ENCODE measurements at places on chromosomes 6 and 20.

DNA sequence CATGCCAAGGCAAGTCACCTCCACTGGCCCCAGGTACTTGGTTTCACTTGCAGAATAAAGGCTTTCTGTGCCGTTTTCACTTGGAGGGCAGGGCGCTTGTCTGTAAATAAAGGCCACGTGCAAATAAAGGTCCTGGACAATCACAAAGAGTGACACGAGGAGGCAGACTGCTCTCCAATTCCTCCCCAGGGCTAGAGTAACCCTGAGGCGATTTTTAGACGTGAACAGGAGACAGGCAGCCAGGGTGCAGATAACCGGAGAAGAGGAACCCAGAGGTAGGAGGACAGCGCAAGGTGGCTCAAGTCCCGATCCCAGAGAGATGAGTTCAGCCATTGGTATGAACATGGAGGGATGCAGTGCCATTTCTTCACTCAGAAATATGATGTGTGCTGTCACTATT lies 327.4 kb downstream of the KIF16B start:
- no peaks in the 10 kb centered on the region for H3K4me1 ChIP-seq
- DNase-seq: no peak

- no peak overlapping the region for H3K27ac ChIP-seq
- no peak for DNase-seq
- H3K4me1 ChIP-seq: no peaks in the 10 kb centered on the region
- H3K27me3 ChIP-seq: no peaks in the 10 kb centered on the region
- peaks cover 11% of the 10 kb centered on the region for H3K36me3 ChIP-seq
Measured at GRCh38 chr6:347232-347631, 44.3 kb upstream of the IRF4 start.

- no peak overlapping the region for H3K4me3 ChIP-seq
- DNase-seq: no peak
- H3K36me3 ChIP-seq: no peaks in the 10 kb centered on the region
- no peaks in the 10 kb centered on the region for H3K27me3 ChIP-seq
- H3K4me1 ChIP-seq: no peaks in the 10 kb centered on the region
- no peak overlapping the region for H3K27ac ChIP-seq
Measured at GRCh38 chr6:138833816-138834539, 38.1 kb downstream of the ECT2L start.

- no peaks in the 10 kb centered on the region for H3K36me3 ChIP-seq
- no peak for DNase-seq
- H3K4me3 ChIP-seq: no peak overlapping the region
Measured at GRCh38 chr20:8153281-8153908, 21.3 kb downstream of the PLCB1 start.

GRCh38 chr6:23503173-23503572 lies 622.8 kb upstream of the NRSN1 start:
- H3K27ac ChIP-seq: no peak overlapping the region
- no peaks in the 10 kb centered on the region for H3K27me3 ChIP-seq
- no peaks in the 10 kb centered on the region for H3K36me3 ChIP-seq
- no peak overlapping the region for H3K4me3 ChIP-seq
- H3K4me1 ChIP-seq: no peaks in the 10 kb centered on the region

- no peaks in the 10 kb centered on the region for H3K27me3 ChIP-seq
- peaks cover 58% of the 10 kb centered on the region for H3K36me3 ChIP-seq
- no peak overlapping the region for H3K27ac ChIP-seq
- H3K4me3 ChIP-seq: no peak overlapping the region
Measured at GRCh38 chr20:17621229-17621968, 51.5 kb downstream of the DSTN start.

DNA sequence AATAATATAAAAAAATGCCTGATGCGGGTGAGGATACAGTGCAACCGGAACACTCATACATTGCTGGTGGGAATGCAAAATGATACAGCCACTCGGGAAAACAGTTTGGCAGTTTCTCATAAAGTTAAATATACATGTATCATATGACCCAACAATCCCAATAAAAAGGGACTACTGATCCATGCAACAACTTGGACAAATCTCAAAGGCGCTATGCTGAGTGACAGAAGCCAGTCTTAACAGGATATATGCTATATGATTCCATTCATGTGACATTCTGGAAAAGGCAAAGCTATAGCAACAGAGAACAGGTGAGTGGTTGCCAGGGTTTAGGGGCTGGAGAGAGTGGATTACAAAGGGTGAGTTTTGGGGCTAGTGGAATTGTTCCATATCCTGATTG lies 170.2 kb upstream of the MLN start:
- no peak overlapping the region for H3K27ac ChIP-seq
- no peaks in the 10 kb centered on the region for H3K4me1 ChIP-seq
- H3K27me3 ChIP-seq: no peaks in the 10 kb centered on the region
- no peaks in the 10 kb centered on the region for H3K36me3 ChIP-seq

DNA sequence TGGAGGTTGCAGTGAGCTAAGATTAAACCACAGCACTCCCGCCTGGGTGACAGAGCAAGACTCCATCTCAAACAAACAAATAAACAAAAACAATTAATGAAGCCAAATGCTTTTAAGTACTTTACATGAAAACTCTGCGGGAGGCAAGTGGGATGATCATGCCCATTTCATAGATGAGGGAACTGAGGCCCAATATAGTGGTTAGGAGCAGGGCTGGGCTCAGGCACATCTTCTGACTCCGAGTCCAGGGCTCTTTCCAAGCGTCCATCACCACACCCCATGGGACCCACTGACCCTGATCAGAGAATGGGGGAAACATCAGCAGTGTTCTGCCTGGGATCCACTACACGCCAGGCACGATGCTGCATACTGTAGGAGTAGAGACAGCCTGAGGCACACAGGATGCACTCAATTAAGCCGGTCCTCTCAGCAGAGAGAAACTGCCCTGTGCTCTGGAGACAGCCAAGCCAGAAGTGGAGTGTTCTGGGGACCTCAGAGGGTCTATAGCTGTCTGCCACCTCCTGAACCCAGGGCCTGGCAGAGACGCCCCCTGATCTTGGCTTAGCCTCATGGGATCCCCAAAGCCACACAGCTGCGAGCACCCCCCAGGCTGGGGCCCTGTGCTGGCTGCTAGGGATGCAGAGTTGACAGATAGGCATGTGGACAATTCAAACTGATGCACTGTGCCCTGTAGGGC lies 13.5 kb downstream of the TTBK1 start:
- H3K36me3 ChIP-seq: no peaks in the 10 kb centered on the region
- no peak overlapping the region for H3K27ac ChIP-seq
- no peak for DNase-seq
- no peak overlapping the region for H3K4me3 ChIP-seq
- H3K27me3 ChIP-seq: no peaks in the 10 kb centered on the region

- DNase-seq: no peak
- no peaks in the 10 kb centered on the region for H3K36me3 ChIP-seq
- no peak overlapping the region for H3K27ac ChIP-seq
- no peak overlapping the region for H3K4me3 ChIP-seq
- H3K27me3 ChIP-seq: no peaks in the 10 kb centered on the region
Measured at GRCh38 chr6:77815531-77815930, 162.7 kb downstream of the MEI4 start.

DNA sequence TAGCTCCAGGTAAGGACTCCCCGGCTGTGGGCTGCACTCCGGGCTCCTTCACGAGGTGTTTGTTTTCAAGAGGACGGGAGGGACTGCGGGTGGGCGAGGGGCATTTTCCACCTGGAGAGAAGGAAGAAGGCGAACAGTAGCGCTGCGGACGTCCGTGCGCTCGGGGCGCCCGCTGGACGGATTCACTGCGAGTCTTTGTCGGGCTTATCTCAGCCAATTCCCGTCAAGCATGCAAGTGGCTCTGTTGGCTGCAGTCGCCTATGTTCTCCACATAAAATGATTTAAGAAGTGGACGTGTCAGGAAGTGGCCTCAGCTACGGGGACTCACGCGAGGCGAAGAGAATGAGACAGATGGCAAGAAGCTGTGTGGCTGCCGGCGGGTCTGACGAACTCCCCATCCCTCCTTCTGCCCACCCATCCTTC lies 332 bp downstream of the GRIK2 start:
- DNase-seq: no peak
- H3K27me3 ChIP-seq: peaks cover 6% of the 10 kb centered on the region
- H3K4me3 ChIP-seq: peak overlapping the region; percentile 51

DNA sequence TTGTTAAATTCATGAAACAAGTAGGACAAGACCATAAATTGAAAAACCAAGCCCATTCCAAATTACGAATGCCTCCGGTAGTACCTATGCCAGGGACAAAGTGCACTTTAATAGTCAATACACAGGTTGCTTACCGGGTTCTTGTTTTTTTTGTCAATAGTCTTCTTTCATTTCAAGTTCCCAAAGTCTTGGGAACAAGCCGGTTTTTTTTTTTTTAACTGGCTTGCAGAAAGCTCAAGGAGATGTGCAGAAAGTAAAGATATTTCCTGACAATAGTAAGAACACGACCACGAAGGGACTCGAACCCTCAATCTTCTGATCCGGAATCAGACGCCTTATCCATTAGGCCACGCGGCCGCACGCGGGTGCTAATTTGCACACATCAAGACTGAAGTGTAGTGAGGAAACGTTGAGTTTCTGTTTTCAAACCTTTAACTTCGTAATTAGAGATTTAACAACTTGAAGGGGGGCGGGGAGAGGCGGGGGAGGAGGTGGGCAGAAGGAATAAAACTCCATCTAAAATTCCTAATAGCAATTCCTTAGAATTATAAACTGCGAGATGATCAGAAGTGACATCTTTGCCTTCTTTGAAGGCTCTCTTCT lies 181.0 kb downstream of the TRIM27 start:
- H3K36me3 ChIP-seq: no peaks in the 10 kb centered on the region
- H3K4me1 ChIP-seq: no peaks in the 10 kb centered on the region
- H3K27ac ChIP-seq: no peak overlapping the region
- no peaks in the 10 kb centered on the region for H3K27me3 ChIP-seq

- H3K36me3 ChIP-seq: no peaks in the 10 kb centered on the region
- H3K4me3 ChIP-seq: no peak overlapping the region
- peaks cover 49% of the 10 kb centered on the region for H3K4me1 ChIP-seq
- no peak for DNase-seq
- H3K27me3 ChIP-seq: no peaks in the 10 kb centered on the region
- H3K27ac ChIP-seq: no peak overlapping the region
Measured at GRCh38 chr6:46254331-46254730, 83.6 kb upstream of the ENPP5 start.

DNA sequence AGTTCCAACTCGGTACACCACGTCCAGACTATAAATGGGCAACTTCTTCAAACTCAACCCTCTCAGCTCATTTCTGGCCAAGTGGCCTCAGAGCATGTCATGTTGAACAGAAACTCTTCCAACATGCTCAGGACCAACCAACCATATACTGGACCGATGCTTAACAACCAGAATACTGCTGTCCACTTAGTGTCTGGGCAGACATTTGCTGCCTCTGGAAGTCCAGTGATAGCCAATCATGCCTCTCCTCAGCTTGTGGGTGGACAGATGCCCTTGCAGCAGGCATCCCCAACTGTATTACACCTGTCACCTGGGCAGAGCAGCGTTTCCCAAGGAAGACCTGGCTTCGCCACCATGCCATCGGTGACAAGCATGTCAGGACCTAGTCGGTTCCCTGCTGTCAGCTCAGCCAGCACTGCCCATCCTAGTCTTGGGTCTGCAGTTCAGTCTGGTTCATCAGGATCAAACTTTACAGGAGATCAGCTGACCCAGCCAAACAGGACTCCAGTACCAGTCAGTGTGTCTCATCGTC lies 47.8 kb downstream of the BICRAL start:
- no peak for DNase-seq
- H3K36me3 ChIP-seq: peaks cover 42% of the 10 kb centered on the region
- H3K27me3 ChIP-seq: no peaks in the 10 kb centered on the region
- H3K27ac ChIP-seq: no peak overlapping the region

DNA sequence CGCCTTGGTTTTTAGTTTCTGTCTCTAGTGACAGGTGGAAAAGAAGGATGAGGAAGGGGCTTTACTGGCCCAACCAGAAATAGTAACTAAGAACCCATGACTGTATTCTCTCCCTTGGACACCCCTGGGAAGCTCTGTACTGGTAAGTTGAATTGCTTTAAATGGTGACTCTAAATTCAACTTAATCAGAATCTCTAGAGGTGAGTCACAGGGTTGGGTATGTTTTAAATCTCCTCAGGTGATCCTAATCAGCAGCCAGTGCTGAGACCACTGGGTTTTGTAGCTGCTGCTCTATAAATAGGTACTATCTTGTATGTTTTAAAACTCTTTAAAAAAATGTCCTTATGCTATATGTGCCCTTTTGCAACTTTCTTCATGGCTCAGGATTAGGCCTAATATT lies 314.0 kb upstream of the ECI2 start:
- DNase-seq: no peak
- H3K36me3 ChIP-seq: no peaks in the 10 kb centered on the region
- H3K27me3 ChIP-seq: no peaks in the 10 kb centered on the region
- no peaks in the 10 kb centered on the region for H3K4me1 ChIP-seq

DNA sequence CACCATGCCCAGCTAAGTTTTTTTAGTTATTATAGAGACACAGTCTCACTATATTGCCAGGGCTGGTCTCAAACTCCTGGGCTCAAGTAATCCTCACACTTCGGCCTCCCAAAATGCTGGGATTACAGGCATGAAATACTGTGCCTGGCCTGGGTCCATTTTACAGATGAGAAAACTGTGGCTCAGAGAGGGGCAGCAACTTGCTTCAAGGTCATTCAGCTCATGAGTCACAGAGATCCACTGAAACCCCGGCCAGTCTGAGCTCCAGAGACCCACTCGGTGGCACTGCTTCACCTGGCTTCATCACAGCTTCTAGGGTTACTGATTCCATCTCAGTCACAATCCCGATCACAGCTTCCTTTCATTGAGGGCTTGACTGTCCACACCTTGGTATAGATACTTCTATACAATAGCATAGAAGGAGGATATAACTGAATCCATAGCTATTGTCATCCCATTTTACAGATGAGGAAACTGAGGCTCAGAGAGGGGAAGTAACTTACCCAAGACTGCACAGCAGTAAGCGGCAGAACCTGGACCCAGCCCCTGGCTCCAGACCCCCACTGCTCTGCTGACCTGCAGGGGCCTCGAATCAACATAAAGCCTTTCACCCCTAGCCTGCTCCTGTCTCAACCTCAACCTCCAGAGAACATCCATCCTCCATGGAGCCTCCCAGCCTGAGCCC lies 11.8 kb downstream of the NOL4L start:
- no peak for DNase-seq
- H3K27me3 ChIP-seq: no peaks in the 10 kb centered on the region
- H3K4me1 ChIP-seq: no peaks in the 10 kb centered on the region
- no peak overlapping the region for H3K4me3 ChIP-seq
- no peaks in the 10 kb centered on the region for H3K36me3 ChIP-seq
- no peak overlapping the region for H3K27ac ChIP-seq

GRCh38 chr20:34268851-34269636 lies 27.8 kb downstream of the ASIP start:
- no peaks in the 10 kb centered on the region for H3K27me3 ChIP-seq
- H3K4me1 ChIP-seq: peaks cover 9% of the 10 kb centered on the region

GRCh38 chr6:80003826-80004172 lies 650 bp upstream of the TTK start:
- peaks cover 15% of the 10 kb centered on the region for H3K4me1 ChIP-seq
- no peaks in the 10 kb centered on the region for H3K27me3 ChIP-seq
- H3K36me3 ChIP-seq: no peaks in the 10 kb centered on the region
- DNase-seq: no peak
- peak overlapping the region; percentile 88 for H3K4me3 ChIP-seq

- H3K27ac ChIP-seq: peak overlapping the region; percentile 31
- DNase-seq: peak; percentile 13
- no peaks in the 10 kb centered on the region for H3K36me3 ChIP-seq
- H3K27me3 ChIP-seq: no peaks in the 10 kb centered on the region
- H3K4me1 ChIP-seq: peaks cover 13% of the 10 kb centered on the region
- H3K4me3 ChIP-seq: no peak overlapping the region
Measured at GRCh38 chr6:88368071-88368787, 202.1 kb upstream of the CNR1 start.

Measured in thoracic aorta (tissue), 2 donors.